ENCODE measurements at places on chromosomes 11 and 22.
A peak's percentile ranks its signal among the peaks of the same experiment; 100 is the strongest.

DNA sequence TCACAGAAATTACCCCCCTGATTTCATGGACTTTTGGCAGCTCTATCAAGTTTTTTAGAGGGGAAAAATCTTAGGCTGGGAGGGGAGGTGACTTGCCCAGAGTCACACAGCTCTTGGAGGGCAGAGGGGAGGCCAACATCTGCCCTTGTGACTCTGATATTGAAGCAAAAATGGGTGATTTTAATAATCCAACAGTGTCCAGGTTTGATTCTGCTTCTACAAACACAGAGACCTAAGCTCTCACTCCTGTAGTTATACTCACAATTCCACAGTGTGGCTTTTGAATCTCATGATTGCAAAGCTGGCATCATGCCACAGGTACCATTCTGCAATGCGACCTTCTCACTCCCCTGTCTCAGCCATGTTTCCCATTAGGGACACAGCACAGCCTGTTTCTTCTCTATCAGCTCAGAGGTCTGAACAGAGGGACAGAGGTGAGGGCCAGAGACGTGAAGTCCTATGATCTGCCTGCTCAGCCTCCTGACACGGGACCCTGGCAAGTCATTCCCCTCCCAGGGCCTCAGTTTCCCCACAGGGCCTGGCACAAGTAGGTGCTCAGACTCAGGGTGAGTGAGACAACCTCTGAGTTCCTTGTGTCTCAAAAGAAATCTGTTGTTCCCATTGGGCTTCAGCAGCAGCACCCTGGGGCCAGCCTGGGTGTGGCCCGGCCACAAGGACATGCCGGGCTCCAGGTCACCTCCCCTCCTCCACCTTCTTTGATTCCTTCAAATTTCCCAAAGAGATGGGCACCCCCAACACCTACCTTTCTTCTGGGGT, 766 bp downstream of the APOL2 start:
- DNase-seq: no peak

DNA sequence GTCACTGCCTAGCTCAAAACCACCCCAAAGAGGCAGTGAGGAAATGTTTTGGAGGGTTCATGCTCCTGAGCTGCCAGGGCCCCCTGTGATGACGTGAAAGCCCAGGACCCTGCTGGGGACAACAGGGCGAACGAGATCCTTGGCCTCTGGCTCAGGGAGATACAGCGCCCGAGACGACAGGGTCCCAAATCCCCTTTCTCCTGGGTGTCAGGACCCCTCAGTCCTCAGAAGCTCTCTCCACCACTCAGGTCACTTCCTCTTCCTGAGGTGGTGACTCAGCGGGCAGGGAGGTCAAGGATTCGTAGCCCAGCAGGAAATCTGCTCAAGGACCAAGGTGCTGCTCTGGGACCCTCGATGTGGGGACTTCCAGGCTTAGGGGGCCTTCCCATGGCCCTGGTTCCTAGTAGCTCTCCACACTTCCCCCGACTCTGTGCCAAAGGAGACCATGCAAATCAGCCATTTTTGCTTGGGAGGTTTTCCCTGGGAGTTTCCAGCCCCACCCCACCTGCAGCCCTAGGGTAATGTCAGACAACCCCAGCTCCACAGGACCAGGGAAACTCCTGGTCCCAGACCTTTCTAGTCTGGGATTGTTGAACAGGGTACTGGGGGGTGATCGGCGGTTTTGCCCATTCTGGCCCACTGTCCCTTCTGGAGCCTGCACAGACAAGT, 12.8 kb downstream of the BCL9L start:
- DNase-seq: no peak

- DNase-seq: peak; percentile 70
These were observed 2.2 kb downstream of the PHLDB1 start for GRCh38 chr11:118609380-118610224.

GRCh38 chr11:59944720-59945119, 6.5 kb downstream of the OOSP1 start:
- DNase-seq: no peak

- no peak for DNase-seq
These were observed 16.9 kb upstream of the SLCO2B1 start for GRCh38 chr11:75133976-75134375.

DNA sequence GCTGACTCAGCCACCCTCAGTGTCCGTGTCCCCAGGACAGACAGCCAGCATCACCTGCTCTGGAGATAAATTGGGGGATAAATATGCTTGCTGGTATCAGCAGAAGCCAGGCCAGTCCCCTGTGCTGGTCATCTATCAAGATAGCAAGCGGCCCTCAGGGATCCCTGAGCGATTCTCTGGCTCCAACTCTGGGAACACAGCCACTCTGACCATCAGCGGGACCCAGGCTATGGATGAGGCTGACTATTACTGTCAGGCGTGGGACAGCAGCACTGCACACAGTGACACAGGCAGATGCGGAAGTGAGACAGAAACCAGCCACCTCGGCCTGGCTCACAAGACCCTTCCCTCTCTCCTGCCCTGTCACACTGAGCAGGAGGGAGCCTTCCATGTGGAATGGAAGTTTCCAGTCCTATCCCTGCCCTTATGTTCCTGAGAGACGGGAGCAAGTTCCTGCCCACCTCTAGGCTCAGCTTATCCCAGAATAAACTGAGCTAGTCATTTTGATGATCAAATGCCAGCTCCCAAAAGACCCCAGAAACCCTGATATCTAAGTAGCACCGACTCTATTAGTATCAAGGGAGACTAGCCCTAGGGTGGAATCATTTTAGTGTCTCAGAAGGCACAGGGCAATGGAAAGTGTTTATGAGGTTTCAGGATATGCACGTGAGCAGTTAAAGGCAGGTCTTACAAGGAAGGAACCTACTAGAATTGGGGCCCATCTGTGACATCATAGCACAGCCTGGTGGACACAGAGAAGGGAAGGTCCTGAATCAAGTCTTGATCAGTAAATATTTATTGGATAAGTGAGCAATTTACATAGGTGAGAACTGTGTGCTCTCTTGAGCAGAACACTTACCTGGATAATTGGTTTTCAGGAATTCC, 6.3 kb upstream of the IGLL5 start:
- no peak for DNase-seq

DNA sequence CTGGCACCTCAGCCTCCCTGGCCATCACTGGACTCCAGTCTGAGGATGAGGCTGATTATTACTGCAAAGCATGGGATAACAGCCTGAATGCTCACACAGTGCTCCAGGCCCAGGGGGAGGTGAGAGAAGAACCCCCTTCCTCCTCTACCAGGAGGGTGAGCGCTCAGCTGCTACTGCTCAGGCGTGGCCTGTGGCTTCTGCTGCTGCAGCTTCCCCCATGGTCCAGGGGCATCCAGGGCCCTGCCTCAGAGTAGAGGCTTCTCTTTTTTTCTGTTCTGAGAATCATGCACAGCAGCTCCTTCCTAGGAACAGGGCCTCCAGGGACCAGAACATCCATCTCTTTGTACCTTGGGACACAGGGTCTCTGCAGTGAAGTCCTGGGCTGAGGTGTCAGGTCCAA, 83.1 kb downstream of the VPREB1 start:
- DNase-seq: no peak

Data from femur (tissue), 1 donor.